Stimulated activated CD4-positive, alpha-beta T cell treated with anti-CD3 and anti-CD28 coated beads, Interleukin-4, amount 100 ng/mL, for 24 hours (primary cell): ENCODE measurements at places on chromosomes 13 and 19.
A peak's percentile ranks its signal among the peaks of the same experiment; 100 is the strongest.

GRCh38 chr19:21084343-21084742 lies 2.3 kb downstream of the ZNF714 start:
- DNase-seq: peak; percentile 6

- DNase-seq: no peak
These were observed 18.8 kb downstream of the C1QTNF9 start for GRCh38 chr13:24328145-24328544.

- DNase-seq: no peak
These were observed 74.7 kb downstream of the KLF5 start for GRCh38 chr13:73133531-73133930.

GRCh38 chr19:44869733-44870470 lies 21.2 kb upstream of the TOMM40 start:
- DNase-seq: no peak

DNA sequence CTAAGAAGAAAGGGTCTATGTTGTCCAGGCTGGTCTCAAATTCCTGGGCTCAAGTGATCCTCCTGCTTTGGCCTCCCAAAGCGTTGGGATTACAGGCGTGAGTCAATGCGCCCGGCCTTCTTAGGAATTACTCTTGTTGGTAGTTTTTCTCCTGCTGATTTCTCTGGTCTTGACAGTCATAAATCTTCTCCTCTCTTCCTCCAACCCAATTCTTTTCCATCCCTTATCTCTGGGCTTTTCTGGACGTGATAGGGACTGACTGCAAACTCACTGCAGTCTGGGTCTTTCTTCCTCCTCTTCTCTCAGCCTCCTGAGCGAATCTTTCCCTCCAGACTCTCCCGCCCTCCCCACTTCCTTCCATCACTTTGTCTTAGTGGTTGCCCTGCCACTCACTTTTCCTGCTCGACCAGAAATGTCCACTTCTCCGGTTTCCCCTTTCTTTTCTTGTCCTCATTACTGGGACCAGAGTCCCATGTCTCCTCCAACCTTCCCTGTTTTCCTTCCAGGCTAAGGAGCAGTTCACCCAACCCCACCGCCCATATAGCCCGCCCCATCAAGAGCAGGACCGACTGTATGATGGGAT lies 21.9 kb upstream of the TIMM44 start:
- no peak for DNase-seq

DNA sequence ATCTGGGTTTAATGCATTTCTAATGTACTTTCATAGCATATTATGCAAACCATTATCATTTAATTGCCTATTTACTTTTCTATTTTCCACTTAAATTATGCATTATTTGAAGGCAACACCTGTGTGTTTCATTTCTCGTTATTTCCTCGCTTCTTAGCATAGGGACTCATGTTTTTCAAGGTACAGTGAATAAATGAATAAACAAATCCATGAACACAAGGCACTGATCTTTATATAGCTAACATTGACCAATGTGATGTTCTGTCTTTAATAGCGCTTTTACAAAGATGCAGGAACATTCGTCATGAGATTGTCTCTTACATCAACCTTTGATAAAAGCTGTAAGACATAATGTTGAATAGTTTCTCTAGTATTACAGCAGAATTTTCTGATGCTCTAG lies 121.2 kb downstream of the B3GLCT start:
- DNase-seq: no peak

DNA sequence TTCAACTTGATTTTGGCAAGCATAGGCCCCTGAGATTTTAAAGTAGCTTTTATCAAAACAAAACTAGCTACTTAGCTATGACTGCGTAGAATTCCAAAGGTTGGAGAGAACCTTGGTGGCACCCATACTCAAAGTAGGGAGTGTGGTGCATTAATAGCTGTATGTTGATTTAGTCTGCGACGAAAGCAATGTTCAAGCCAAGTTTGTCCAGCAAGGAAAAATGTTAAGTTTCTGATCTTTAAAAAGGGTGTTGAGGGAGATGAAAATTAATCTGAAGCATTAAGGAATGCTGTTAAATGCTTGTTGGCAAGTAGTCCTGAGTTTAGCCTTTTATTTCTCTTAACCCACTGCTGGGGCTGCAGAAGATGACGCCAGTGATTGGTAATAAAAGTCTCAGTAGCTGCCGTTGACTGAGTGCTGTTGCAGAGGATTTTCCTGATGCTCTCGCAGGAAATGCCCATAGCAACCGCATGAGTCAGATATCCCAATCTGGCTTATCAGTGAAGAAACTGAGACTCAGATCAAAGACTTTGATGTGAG lies 75.9 kb upstream of the RNF113B start:
- DNase-seq: no peak

DNA sequence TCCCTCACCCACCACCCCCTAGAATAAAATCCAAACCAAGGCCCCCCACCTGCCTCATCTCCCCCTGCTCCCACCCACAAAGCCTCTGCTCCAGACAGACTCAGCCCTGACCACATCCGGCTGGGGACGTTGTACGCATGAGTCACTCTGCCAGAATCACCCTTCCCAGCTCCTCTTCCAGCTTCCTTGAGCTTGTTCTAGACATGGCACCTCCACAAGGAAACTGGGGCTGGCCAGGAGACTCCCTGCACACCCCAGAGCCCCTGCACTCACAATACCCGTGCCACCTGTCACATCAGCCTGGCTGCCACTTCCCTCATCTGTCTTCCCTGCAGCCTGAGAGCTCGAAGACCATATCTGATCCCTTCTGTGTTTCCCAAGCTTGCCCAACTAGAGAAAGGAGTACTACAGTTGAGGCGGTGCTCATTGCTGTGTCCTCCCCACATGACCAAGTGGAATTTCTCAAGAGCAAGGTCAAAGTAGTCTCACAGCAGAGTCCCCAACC lies 9.7 kb downstream of the DEDD2 start:
- no peak for DNase-seq

DNA sequence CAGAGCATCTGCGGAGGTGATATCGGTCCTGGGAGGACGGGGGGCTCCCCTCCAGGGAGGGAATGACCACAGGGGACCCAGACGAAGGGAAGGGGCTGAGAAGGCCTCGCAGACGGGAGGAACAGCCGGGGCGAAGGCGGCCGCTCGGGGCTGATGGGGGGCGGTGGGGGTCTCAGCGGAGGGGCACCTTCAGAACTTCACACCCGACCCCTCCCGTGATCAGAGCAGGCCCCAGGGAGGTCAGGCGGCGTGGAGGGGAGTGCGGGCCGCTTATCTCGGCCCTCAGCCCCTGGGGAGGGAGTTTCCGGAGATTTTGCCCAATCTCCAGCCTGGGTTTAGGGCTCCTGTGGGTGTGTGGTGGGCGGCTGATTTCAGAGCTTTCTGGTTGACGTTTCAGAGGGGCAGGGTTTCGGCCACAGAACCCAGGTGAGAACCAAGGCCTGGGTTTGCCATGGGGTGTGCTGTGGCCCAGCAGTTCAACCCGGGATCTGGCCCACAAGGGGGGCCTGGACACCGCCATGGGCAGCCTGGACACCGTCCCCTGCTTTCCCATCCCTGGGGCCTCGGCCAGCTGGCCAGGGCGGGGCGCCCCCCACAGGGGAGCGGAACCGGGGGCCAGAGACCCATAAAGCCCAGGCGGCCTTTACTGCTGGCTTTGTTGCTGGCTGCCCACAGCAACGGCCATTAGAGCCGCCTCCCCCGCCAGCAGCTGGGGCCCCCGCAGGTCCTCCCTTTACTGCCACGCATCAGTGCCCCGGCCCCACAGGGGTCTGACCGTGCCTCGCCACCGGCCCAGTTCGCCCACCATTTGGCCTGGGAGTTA lies 29.0 kb downstream of the ARID3A start:
- DNase-seq: no peak
